GOT3 (cell line): ENCODE measurements at places on chromosomes 6 and 20.

DNA sequence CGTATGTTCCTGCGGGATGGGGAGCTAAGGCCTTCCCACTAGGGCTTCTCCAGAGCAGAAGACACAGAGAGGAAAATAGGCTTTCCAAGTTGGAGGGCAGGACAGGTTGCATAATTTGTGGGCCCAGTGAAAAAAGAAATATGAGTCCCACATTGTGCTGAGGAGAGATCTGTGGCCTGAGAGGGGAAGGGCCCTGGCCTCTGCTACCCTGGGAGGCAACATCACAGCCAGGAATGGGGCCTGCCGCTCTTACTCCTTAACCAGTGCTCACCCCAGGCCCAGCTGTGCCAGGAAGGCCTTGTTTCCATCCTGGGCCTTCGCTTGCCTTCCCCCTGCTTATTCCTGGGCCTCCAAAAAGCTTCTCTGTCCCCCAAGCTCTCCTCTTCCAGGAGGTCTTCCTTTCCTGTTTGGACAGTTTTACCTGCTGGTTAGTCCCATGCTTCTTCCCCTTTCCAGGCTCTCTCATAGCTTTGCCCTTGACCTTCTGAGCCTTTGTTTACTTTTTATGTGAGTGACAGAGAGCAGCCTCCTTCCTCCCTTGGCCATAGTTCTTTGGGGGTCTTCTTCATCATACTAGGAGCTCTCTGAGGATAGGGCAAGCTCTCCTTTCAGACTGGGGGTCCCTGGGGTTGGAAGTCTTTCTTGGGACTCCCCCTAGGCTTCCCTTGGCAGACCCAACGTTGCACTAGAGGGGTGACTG is 26.2 kb upstream of the VEGFA start:
- DNase-seq: no peak

DNA sequence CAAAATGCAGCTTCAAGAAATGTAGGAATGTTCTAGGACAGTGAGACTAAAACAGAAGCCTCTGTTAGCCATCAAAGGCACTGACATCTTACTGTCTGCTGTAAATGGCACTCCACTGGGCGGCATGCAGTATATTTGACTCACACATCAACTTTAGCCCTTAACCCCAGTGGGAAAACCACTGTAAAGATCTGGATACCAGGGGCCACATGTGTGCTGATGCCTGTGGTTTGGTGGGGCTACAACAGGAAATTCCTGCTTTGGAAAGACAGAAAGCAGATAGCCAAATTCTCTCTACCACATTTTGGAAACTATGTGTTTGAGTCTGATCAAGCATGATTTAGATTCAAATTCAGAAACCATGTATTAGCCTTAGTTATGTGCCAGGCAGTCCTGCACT is 4.3 kb downstream of the PFDN4 start:
- DNase-seq: no peak

DNA sequence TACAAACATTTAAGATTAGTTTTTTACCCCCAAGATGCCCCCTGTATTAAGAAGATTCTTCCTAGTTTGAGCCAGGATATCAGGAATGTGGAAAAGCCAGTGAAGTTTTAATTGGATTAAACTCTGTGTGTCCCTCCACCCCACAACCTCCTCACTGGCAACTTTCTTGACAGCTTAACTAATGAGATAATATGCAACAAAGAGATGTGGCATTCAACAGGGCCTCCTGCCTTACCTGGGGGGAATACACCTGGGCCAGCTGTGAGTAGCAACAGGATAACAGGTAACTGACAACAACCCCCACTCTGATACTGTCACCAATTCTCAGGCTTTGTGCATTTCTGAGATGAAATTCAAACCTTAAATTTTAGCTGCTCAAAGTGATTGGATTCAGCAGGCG is 512.3 kb downstream of the TFAP2B start:
- no peak for DNase-seq

GRCh38 chr6:116624036-116624805 is 7.9 kb downstream of the RSPH4A start:
- DNase-seq: no peak

GRCh38 chr6:37516920-37517405 is 17.3 kb upstream of the CCDC167 start:
- no peak for DNase-seq

DNA sequence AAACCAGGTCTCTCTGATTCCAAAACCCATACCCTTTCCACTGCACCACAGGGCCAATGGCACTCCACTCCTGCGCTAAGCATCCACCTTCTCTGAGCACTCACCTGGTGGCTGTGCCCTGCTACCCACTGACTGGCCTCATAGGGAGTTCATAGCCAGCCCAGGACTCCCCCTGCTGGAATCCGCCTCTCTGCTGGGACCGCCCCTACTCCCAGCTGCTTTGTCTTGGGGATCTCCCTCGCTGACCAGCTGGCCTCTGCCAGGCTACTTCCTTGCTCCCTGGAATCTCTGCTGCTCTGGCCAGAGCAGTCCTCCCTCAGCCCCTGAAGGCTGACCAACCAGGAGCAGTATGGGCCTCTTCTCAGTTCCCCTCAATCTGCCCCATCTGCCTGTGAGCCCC is 129.7 kb downstream of the FAXC start:
- DNase-seq: no peak

- DNase-seq: no peak
Observed at GRCh38 chr6:149614337-149614736, 34.2 kb downstream of the KATNA1 start.

DNA sequence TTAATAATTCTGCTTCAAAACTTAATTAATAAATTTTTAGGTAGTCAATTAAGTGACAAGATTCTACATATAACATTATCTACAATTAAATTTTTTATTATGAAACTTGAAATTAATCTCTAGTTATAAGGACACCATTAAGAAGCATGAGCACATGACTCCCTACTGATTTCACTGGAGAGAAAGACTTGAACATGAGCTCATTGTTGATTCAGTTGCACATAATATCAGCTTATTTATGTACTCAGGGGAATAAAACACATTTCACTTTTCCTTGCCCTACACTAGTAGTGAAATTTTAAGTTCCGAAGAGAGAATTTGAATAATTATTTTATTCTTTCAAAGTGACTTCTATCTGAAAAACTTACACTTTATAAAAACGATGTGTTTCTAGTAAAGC is 370.2 kb upstream of the EPHA7 start:
- DNase-seq: no peak

- DNase-seq: no peak
Observed at GRCh38 chr6:7809346-7809745, 83.4 kb downstream of the BMP6 start.

DNA sequence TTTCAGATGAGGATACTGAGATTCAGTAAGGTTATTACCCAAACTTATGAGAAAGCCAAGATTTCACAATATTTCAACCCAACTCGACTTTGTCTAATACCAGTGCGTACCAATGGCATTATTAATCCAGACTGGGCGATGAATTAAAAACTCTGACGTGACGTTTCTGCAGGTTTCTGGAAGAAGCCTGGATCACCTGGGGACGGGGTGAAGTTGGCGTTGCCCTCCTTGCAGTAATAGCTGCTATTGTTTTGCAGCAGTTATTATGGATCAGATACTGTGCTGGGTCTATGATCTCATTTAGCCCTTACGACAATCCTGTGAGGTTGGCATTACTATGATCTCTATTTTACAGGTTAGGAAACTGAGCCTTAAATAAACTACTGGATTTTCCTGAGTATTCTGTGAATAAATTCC is 569 bp upstream of the CDC5L start:
- no peak for DNase-seq
